ENCODE measurements at places on chromosomes 3 and 15.

DNA sequence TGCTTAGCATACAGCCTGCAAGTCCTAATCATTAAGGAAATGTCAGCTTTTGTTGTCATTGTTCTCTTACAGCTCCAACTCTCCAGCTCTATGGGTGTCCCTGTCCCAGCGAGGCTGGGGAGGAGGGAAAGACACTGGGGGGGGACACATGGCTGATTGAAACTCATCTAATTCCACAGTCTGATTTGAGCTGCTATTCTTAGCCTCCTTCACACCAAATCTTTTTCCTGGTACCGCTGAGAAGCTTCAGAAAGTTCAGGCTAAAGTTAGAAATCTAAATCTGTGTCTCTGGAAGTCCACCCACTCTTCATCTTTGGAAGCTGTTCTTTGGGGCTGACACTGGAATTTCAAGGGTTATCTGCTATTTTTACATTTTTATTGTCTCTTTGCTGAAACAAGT lies 61.3 kb upstream of the RASGRP1 start:
- DNase-seq, result no peak

DNA sequence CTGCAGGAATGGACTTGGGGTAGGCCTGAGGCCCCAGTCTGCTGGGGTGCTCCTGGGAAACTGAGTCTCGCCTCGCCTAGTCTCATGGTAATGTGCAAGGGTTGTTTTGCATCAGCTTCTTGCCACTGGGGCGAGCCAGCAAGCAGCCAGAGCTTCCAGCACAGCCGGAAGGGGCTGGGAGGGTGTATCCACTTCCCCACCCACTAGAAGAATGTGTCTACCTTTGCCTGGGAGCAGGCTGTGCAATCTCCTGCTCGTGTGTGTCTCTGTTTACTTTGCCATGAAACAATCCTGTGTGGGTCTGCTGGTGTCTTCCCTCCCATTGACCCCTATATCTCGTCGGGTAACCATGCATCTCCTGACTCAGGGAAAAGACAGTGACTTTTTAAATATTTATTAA lies 21.8 kb upstream of the ERICH6 start:
- DNase-seq, result no peak

DNA sequence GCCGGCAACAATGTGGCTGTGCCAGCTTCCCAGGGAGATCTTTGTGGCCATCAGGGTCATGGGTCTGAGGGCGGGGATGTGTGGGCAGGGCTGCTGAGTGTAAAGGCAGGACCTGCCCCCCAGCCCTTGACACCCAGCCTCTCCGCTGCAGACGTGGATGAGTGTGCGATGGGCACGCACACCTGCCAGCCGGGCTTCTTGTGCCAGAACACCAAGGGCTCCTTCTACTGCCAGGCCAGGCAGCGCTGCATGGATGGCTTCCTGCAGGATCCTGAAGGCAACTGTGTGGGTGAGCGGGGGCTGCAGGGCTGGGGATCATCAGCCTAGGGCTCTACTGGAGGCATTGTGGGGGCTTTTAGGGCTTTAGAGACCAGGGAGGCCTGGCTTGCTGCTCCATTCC lies 78.8 kb downstream of the FBLN2 start:
- DNase-seq, result no peak

DNA sequence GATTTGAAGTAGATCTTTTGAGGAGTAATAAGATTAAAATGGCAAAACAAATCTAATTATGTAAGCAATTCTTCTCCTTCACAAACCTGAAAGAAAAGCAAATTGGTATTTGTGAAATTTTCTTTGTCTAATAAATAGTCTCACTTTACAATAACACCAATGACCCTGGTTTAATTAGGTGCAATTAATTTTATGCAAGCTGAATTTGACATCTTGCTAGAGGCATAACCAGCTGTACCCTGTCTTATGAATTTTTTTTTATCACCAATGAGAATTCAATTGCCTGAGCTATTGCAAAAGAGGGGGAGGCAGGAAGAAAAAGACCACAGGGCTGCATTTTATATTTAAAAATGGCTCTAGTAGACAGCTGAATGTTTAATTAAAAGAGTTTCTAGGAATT lies 113.5 kb upstream of the IL12A start:
- DNase-seq, result peak; percentile 38

- no peak for DNase-seq
Observed at GRCh38 chr3:104514371-104514770, 852.3 kb upstream of the ALCAM start.

- no peak for DNase-seq
Observed at GRCh38 chr15:76837474-76837873, 67.7 kb downstream of the SCAPER start.

DNA sequence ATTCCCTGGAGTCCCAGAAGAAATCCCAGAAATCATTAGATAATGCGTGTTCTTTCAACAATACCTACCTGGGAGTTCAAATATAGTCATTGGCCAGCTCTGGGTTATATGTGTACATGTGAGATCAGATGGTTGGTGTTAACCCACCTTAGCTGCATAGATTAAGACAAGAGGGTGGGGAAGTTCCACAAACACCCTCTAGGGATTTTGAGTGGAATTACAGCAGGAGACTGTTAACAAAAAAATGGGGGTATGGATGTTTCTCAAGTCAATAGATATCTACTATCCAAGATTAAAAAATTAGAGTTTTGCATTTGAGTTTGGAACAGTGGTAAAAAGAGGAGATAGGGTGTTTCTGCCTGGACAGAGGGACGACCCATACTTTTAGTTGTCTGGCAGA lies 282.5 kb upstream of the CNTN3 start:
- DNase-seq, result no peak

DNA sequence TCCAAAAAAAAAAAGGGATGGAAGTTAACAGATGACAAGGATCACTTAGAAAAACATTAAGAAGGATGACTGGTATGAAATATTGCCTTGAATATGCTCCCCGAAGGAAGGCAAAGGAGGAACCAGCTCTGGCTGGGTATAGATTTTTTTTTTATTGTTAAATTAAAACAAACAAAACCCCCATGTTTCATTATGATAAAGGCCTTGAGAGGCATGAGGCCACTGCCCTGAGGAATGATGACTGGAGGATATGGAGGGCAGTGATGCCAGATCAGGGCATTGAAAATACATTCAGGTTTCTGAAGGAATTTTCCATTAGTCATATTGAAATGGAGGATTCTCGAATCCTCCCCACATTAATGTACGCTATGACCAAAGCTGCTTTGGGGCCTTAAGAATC lies 120.9 kb downstream of the ADAMTS9 start:
- DNase-seq, result no peak

DNA sequence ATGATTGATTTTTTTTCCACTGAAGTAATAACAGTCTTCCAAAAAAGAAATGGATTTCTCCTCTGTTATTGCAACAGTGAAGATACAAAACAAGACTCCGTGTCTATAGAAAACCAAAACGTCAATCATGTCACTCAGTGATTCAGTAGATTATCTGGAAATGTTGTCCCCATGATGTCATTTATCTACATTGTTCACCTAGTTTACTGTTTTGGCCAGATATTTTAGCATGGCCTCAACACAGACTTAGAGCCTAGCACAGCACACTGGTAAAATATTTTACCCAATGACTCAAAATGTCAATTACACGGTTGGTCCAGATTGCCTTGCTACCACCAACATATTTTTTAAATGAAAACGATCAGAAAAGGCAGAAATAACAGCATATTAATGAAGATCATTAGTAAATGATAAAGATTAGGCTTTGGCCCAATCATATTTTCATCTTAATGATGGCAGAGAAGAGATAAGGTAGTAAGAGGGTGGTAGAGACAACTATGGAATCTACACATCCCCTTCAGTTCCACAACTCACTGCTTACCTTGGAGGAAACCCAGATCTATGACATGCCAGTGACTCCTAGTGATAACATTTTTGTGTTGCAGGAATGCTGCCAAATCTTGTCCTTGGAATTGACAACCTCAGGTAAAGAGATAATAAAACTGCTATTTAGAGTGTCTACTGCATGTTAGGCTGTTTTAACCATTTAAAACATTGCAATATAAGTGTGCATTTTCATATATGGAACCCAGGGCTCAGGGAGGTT lies 347.7 kb upstream of the ARPP21 start:
- no peak for DNase-seq

DNA sequence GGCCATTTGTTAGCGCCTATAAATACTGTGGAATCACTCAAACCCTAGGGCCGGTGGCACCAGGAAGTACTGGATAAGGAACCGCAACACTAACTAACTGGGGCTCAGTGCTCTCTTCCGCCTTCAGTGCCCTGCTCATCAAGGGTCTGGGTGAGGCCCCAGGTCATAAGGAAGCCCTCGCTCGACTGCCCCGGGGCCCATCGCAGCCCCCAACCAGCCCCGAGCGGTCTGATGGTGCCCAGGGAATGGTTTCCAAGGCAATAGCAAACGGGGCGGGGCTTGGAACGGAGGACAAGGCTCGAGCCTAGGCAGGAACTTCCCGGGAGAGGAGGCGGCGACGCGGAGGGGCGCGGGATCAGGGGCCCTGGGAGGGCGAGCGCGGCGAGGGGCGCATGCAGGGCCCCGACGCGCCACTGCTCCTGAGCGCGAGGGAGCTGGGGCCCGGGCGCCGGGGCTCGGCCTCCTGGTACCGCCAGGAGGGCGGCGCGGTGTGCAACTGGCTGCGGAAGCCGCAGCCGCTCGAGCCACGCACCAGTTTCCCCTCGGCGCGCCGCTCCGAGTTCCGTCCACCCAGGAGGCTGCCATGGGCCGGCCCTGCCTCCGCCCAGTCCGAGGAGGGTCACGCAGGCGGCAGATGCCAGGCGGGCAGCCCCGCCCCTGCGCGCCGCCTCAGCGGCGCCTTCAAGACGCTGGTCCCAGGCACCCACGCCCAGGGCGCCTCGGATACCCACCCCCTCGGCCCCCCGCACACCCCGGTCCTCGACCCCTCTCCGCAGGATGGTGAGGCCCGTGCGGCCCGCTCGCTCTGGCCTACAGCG lies at the start of gene TTLL3:
Gene TTLL3, plus strand, starts transcription at position 648 of the 818 bp plus-strand sequence. CDS start 400 bp downstream, outside the sequence.
- DNase-seq, result peak; percentile 34

DNA sequence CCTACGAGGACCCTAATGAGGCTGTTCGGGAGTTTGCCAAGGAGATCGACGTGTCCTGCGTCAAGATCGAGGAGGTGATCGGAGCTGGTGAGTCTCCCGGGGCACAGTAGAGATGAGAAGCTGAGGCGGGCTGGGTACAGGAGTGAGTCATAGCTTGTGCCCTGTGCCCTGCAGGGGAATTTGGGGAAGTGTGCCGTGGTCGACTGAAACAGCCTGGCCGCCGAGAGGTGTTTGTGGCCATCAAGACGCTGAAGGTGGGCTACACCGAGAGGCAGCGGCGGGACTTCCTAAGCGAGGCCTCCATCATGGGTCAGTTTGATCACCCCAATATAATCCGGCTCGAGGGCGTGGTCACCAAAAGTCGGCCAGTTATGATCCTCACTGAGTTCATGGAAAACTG lies 17.9 kb downstream of the EPHB3 start:
- no peak for DNase-seq

GRCh38 chr15:68517285-68517761 lies 61.5 kb upstream of the CORO2B start:
- no peak for DNase-seq

GRCh38 chr15:38459480-38459879 lies 5.6 kb downstream of the FAM98B start:
- DNase-seq, result no peak

DNA sequence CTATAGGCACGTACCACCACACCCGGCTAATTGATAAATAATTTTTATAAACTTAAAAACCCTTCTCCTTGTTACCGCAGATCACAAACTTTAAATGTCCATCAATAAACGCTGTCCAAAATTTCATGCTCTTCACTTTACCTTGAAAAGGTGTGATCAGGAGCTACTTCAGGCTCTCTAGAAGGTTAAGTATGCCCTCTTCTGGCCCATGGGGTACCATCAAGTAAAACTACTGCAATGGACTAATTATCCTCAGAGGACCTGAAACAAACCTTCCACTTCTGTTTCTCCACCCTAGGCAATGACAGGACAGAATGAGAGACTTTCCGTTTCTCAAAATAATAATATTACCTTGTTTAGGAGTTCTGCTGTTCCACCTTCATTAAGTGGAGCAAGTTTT lies 9.2 kb downstream of the LZTFL1 start:
- no peak for DNase-seq

GRCh38 chr3:139353920-139354556 lies 10.2 kb downstream of the MRPS22 start:
- no peak for DNase-seq

GRCh38 chr3:144272680-144273079 lies 301.1 kb downstream of the DIPK2A start:
- DNase-seq, result no peak

GRCh38 chr15:57767481-57767880 lies 61.0 kb downstream of the POLR2M start:
- DNase-seq, result no peak

GRCh38 chr15:64006642-64007041 lies 39.6 kb downstream of the DAPK2 start:
- DNase-seq, result no peak

- DNase-seq, result no peak
Observed at GRCh38 chr15:39741258-39741657, 41.4 kb downstream of the FSIP1 start.
